ENCODE measurements at places on chromosomes 3 and 15.

GRCh38 chr3:59518283-59519055, 468.6 kb upstream of the CFAP20DC start:
- no peak for DNase-seq

- no peak for DNase-seq
Measured at GRCh38 chr3:149581248-149581647, 76.6 kb downstream of the WWTR1 start.

- DNase-seq: no peak
Measured at GRCh38 chr15:86611417-86612040, 531.9 kb downstream of the AGBL1 start.

- no peak for DNase-seq
Measured at GRCh38 chr3:24018784-24019570, 73.9 kb downstream of the NR1D2 start.

DNA sequence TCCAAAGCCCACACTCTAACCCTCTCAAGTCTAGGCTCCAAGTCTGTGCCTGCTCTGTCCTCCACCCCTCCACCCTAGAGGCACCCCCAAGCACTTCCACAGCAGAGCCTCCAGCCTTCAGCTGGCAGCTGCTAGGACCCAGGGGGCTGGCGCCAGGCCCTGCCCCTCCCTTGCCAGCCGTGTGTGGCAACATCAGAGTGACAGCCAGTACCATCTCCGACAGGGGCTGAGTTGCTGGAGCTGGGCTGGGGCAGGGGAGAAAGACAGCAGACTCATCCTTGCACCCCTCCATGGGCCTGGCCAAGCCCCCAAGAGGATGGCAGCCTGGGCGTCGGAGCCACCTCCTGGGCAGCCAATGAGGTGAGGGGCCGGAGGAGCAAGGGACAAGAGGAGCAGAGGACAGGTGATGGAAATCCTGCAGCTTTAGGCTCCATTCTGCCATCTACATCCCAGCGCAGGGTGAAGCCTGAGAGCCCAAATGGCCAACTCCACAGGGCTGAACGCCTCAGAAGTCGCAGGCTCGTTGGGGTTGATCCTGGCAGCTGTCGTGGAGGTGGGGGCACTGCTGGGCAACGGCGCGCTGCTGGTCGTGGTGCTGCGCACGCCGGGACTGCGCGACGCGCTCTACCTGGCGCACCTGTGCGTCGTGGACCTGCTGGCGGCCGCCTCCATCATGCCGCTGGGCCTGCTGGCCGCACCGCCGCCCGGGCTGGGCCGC, at the start of gene GPR62:
GPR62 (plus strand) TSS at position 207 of the 718 bp plus-strand sequence; CDS start at position 479, 272 bp downstream.
- no peak for DNase-seq

GRCh38 chr15:52414936-52415335, 113.7 kb downstream of the MYO5A start:
- DNase-seq: no peak

DNA sequence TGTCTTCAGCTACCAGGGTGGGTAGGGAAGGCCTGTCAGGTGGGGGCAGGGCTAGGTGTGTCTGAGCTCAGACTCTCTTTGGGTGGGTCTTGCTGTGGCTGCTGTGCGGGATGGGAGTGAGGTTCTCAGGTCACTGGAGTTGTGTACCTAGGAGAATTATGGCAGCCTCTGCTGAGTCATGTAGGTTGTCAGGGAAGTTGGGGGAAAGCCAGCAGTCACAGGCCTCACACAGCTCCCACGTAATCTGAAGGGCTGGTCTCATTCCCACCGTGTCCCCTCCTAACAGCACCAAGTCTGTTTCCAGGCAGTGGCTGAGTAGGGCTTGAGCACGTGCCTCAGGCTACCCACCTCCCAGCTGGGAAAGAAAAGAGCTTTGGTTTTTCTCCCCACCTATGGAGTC, 67.0 kb downstream of the CHCHD4 start:
- no peak for DNase-seq

- no peak for DNase-seq
Measured at GRCh38 chr3:192851821-192852372, 65.8 kb downstream of the MB21D2 start.

GRCh38 chr3:71389911-71390573, 193.5 kb downstream of the FOXP1 start:
- DNase-seq: no peak

GRCh38 chr15:72339777-72340177, 19.8 kb upstream of the CELF6 start:
- DNase-seq: no peak

- no peak for DNase-seq
Measured at GRCh38 chr3:9147215-9147895, 102.1 kb downstream of the SRGAP3 start.

DNA sequence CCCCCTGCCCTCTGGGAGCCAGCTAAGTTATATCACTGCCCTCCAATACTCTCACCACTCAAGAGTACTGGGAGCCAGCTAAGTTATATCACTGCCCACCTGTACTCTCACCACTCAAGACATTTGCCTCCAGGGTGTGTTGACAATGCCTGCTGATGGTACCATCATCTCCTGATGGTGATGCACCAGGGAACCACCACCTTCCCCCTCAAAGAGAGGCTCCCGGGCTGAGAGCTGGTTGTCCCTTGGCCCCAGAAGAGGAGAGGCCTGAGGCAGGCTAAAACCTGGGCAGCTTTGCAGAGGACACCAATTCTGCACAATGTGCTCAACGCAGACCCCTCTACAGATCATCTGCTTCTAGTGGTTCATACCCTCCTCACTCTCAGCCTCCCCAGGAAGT, 7.5 kb upstream of the HAPLN3 start:
- no peak for DNase-seq

- no peak for DNase-seq
Measured at GRCh38 chr3:14532691-14533456, 7.3 kb downstream of the GRIP2 start.

GRCh38 chr15:36844534-36844998, 255.8 kb downstream of the MEIS2 start:
- no peak for DNase-seq

DNA sequence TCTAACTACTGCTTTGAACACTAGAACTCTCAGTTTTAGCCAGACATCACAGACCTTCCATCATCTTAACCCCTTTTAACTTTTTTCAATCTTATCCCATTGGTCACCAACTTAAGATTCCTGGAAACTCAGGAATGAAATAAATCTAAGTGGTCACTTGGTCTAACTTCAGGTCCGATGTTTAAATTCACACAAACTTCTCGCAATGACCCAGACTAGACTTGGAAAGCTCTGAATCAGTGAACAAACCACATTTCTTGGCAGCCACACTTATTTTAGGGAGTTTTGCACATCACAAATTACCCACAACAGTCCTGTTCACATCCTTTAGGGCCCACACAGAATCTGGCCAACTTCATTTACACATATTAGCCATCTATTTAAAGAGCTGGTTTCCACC, 118.9 kb downstream of the MAGI1 start:
- DNase-seq: no peak

GRCh38 chr15:69818529-69818928, 279.2 kb downstream of the TLE3 start:
- no peak for DNase-seq

GRCh38 chr3:194102436-194102835, 33.5 kb upstream of the HES1 start:
- DNase-seq: no peak

DNA sequence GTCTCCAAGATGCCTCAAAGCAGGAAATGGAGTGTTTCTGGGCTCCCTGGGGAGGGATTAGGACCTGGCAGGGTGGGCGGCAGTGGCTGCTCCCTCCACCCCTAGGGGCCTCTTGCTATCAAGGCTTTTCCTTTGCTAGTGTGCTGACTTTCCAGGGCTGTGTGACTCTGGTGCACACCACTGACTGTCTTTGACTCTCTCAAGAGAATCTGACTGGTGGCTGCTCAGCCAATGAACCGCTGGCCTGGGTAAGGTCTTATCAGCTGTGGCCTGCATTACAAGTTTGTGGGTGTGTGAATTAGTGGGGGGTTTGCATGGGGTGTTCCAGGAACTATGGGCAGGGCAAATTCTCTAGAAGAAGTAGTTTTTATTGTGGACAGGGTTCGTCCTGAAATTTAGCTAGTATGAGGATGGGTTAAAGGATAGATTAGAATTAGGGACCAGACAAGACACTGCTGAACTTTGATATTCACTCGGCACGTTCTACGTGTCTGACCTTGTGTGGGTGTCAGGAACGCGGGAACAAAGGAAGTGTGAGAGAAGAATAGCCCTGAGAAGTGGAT, 29.5 kb downstream of the SIAH2 start:
- DNase-seq: no peak

GRCh38 chr3:7209098-7209497, 348.2 kb downstream of the GRM7 start:
- DNase-seq: no peak

DNA sequence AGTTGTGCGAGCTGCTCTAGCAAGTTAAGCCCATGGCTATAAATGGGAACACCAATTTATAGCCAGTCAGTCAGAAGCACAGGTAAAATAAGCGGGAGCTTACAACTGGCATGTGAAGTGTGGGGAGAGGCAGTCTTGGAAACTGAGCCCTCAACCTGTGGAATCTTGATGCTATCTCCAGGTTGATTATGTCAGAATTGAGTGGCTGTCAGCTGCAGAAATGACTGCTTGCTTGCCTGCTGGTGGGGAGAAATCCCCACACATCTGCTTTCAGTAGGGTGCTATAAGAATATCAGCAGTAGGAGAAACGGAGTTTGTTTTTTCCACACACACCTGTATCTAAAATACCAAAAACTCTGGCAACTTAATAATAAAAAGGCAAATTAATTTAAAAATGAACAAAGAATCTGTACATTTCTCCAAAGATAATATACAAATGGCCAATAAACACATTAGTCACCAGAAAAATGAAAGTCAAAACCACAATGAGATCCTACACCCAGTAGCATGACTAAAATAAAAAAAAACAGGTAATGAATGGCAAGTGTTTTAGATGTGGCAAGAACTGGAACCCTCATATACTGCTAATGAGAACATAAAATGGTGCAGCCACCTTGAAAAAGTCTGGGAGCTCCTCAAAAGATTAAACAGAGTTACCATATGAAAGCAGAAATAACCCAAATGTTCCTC, 26.0 kb upstream of the MAP4 start:
- no peak for DNase-seq

- DNase-seq: no peak
Measured at GRCh38 chr15:98418122-98418521, 230.2 kb upstream of the IGF1R start.

DNA sequence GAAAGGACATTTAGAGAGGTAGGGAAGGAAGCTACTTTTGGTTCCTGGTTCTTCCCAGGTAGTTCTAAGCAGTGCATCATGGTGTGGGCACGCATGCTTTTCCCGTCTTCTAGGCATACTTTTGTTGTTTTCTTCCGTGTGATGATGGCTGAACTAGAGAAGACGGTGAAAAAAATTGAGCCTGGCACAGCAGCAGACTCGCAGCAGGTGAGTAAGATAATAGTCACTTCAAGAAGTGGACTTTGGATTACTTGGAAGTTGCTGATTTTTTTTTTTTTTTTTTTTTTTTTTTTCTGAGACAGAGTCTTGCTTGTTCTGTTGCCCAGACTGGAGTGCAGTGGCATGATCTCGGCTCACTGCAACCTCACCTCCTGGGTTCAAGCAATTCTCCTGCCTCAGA, 17.9 kb downstream of the FANCD2OS start:
- no peak for DNase-seq

DNA sequence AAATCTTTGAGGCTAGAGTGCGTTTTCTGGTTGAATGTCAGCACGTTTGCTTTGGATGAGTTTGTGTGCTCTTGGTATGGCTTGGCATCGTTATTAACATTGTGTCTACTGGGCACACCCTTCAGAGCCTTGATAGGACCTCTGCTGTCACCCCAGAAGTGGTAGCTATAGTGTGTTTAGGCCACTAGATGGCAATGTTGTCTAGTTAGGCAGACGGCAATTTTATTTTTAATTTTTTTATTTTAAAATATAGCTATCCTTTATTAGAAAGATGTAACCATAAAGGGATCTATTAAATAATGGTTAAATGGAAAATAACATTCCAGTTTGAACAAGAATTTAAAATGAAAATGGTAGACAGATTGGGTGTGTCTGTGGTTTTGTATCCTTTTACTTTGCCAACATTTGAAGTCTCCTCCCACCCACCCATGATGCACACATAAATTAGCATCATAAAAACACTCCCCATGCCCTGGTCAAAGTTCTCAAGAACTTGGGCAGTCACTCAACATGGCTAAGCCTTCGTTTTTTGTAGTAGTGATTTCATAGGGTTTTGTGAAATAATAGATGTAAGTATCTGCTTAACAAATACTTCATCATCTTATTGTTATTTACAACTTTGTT, 200.7 kb downstream of the KCNH8 start:
- DNase-seq: no peak

GRCh38 chr15:48046813-48047438, 73.9 kb upstream of the SLC24A5 start:
- DNase-seq: no peak

- no peak for DNase-seq
Measured at GRCh38 chr3:39013921-39014509, 37.7 kb downstream of the SCN11A start.

DNA sequence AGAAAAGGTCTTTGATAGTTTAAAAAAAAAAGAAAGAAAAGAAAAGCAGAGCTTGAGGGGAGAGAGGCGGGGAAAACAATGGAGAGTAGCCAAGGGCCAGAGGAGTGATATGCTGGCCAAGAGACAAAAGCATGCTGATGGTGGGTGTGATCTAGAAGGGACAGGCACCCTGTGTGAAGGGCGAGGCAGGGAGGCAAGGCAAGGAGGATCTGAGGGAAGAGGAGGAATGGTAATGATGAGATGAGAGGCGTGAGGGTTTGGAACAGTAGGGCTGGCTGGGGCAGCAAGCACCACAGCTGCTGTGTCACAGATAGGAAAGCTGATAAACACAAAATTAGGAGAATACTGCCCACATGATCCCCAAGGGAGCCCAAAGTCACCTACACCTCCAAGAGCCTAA, 65.5 kb downstream of the LARS2 start:
- DNase-seq: no peak

GRCh38 chr3:180563406-180563805, 38.6 kb upstream of the TTC14 start:
- DNase-seq: no peak

DNA sequence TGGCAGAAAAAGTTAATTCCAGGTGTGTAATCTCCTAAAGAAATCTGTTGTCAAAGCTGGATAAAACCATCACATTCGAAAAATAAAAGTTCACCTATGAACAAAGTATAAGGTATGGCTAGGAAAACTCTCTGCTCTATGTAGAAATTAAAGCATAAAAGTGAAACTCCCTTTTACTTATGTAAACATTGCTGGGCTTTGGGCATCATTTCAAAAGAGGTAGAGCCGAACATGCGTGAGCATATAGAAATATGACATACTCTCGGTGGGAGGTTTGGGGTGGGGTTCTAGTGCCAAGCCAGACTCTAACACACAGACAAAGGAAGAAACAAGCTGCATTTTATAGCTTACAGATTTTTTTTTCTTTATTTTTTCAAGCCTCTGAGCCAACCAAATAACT, 306.8 kb upstream of the ATP11B start:
- no peak for DNase-seq

DNA sequence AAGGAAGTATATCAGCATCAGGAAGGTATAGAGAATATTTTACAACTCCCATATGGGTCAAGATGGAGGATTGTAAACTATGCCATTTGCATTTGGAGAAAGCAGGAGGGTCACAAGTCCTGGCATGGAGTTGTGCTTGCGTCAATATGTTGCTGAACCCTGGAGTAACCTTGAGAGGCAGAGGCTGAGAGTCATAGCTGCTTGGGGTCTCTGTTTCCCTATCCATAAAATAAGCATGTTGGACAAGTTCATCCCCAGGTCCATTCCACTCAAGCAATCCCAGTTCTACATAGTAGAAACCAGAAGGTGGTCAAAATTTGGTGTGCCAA, 273.6 kb downstream of the MECOM start:
- no peak for DNase-seq

GRCh38 chr15:75178171-75178937, 23.3 kb upstream of the C15orf39 start:
- DNase-seq: no peak

GRCh38 chr15:92053753-92054316, 200.3 kb downstream of the SLCO3A1 start:
- no peak for DNase-seq

Data from cerebellar nuclear complex (tissue), 1 donor.